Hair follicular keratinocyte (primary cell): ENCODE measurements at places on chromosomes 6 and 20. TPM values are rescaled to one million over a fixed set of nuclear protein-coding genes. Genes with fewer than 3 reads are reported as not detected.

MROH8 gene
- 0.08 TPM in 1 of 2 replicates, not detected in the other for total RNA-seq

SRSF12 gene
- total RNA-seq: 0.19 and 1.1 TPM in 2 replicates

FAM209A gene
- not detected in 2 replicates for total RNA-seq

KCNB1 gene
- not detected in 2 replicates for total RNA-seq

MAK gene
- total RNA-seq: 0.04 TPM in 1 of 2 replicates, not detected in the other

ZHX3 gene
- 7.9 and 9.7 TPM in 2 replicates for total RNA-seq

OR2H1 gene
- not detected in 2 replicates for total RNA-seq

EPHA7 gene
- total RNA-seq: not detected in 2 replicates

SLC17A4 gene
- not detected in 2 replicates for total RNA-seq

TNXB gene
- 0.23 and 0.30 TPM in 2 replicates for total RNA-seq

STMND1 gene
- total RNA-seq: not detected in 2 replicates

SNRPB2 gene
- total RNA-seq: 49.8 and 73.8 TPM in 2 replicates

ANKRD66 gene
- not detected in 2 replicates for total RNA-seq

TRIM10 gene
- total RNA-seq: not detected in 2 replicates

EYA2 gene
- total RNA-seq: 0.08 TPM in 1 of 2 replicates, not detected in the other

SLC22A16 gene
- total RNA-seq: not detected in 2 replicates
